ENCODE measurements at places on chromosomes 4 and X.

GRCh38 chr4:73187325-73187724 lies 71.3 kb downstream of the ANKRD17 start:
- DNase-seq, result no peak

DNA sequence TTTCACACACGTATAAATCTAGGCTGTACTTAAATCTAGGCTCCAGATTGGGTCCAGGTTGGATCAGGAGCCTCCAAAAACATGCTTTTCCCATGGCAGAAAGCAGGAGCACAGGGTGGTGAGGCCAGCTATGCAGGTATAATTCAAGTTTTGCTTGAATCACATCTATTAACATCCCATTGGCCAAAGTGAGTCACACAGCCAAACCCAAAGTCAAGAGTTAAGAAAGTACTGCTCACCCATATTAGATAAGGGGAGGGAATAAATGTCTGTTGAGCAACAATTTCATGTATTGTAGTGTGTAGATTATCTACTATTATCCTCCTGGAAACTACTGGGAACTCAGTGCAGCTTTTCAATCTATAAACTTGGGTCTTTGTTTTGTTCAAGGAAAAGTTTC lies 12.8 kb downstream of the SUPT20HL2 start:
- DNase-seq, result no peak

DNA sequence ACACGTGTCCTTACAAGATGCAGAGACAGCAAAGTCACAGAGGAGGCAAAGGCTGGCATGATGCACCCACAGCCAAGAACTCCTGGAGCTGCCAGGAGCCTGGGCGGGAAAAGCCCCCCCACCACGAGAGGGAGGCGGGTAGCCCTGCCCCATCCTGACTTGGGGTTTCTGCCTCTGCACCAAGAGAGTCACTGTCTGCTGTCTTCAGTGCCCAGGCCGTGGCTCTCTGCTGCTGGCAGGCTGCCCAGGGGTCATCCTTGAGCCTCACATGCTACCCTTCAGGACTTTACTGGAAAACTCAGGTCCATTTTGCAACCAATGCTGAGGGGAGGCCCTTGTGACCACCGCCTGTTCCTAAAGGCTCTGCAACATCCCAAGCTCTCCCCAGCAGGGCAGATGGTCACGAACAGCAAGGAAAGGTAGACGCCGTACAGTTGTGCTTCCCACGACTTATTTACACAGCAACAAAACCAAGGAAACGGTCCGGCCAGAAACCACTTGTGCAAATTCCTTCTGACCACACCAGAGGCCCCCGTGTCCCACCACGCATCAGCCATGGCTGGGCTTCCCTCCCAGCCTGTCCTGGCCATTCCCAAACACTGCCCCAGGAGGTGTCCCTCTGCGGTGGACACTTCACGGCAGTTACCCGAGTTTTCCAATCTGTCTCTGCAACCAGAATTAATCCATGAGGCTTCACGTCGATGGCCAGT lies 56.9 kb downstream of the ACOX3 start:
- DNase-seq, result no peak

DNA sequence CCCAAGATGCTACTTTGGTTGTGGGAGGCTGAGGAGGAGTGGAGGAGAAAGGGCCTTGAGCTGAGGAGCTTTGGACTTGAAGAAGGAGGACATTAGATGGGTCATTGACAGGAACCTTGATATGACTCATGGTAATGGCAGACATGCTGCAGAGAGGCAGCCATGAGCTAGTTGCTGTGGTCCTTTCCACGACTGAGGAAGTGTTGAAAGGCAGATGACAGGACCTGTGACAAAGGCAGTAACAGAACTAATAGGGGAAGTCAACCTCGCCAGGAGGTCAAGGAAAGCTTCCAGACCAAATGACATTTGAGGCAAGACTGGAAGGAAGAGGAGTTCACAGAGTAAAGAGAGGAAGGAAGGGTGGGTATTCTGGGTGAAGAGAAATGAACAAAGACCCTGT lies 7.6 kb upstream of the XPNPEP2 start:
- DNase-seq, result no peak

GRCh38 chr4:100379583-100380105 lies 138.2 kb downstream of the EMCN start:
- DNase-seq, result no peak
